ENCODE measurements at places on chromosomes 2 and 18. TPM values are rescaled to one million over a fixed set of nuclear protein-coding genes. Genes with fewer than 3 reads are reported as not detected.
A peak's percentile ranks its signal among the peaks of the same experiment; 100 is the strongest.

- DNase-seq, result no peak
Measured at GRCh38 chr2:202196727-202197126, 41.7 kb downstream of the SUMO1 start.

DNA sequence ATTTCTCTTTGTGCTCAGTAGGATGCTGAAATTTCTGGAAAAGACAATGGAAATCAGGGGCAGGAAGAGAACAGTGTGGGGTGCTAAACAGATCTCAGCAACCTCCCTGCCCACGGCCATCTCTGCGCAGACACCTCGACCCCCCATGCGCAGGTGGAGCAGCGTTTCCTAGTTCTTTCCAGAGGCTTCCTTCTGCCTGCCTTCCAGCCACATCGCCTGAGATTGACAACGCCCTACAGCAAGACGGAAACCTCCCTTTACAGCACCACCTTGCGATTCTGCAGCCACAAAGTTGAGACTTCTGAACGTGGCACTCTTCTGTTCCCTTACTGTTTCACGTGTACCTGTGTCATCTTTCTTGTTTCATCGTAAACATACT, 31.4 kb upstream of the CASP8 start:
- no peak for DNase-seq

DNA sequence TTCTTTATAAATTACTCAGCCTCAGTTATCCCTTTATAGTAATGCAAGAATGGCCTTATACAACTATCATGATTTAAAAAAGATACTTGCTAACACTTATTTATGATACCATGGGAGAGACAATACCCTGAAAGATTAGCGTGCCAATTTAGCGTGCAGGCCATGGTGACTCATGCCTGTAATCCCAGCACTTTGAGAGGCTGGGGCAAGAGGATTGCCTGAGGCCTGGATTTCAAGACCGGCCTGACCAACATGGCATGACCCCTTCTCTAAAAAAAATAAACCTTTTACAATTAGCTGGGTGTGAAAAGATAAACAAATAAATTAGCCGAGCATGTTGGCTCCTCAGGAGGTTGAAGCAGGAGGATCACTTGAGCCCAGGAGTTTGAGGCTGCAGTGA, 493.4 kb upstream of the FSIP2 start:
- DNase-seq, result no peak

- DNase-seq, result no peak
Measured at GRCh38 chr18:39692367-39693015, 2126.9 kb upstream of the CELF4 start.

DNA sequence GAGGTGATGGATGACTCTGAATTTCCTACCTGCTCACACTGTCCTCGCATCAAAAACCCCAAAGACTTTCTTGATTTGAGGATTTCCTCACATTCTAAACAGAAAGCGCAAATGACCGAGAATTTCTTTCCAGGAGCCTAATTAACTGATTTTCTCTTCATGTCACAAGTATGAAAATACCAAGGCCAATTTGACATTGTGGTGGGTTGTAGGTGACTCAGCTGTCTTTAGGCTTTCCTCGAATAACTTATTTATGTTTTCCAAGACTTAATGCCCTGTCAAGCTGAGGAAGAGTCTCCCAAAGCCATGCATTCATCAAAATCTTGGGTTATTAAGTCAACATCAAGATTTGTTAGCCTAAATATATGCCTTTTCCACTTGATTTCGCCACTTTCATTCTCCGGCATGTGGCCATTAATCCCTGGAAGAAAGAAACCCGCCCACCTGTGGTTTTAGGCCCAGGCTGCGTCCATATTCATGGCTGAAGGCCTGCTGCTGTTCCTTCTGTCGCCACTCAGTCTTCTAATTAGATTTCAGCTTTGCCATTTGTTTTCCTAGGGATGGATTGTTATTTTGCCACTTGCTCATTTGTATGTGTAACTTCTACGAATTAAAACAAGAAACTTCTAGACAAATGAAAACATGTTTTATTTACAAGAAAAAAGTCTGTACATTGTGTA, 84.9 kb downstream of the ST6GAL2 start:
- DNase-seq, result no peak

GRCh38 chr2:15642815-15643500, 51.3 kb downstream of the DDX1 start:
- no peak for DNase-seq

- DNase-seq, result no peak
Measured at GRCh38 chr18:45009756-45010155, 329.1 kb downstream of the SETBP1 start.

- DNase-seq, result no peak
Measured at GRCh38 chr2:150136401-150136800, 351.1 kb downstream of the RND3 start.

GRCh38 chr18:22223254-22223964, 54.0 kb downstream of the GATA6 start:
- DNase-seq, result peak; percentile 47

GRCh38 chr2:20666304-20667150, at the start of gene GDF7:
GDF7 (plus strand) TSS chr2:20667144; CDS start chr2:20667240, 96 bp downstream.
- DNase-seq, result peak; percentile 64

The PSMA8 gene
- not detected for polyA plus RNA-seq

- no peak for DNase-seq
Measured at GRCh38 chr2:130346741-130347066, 4.0 kb downstream of the IMP4 start.

DNA sequence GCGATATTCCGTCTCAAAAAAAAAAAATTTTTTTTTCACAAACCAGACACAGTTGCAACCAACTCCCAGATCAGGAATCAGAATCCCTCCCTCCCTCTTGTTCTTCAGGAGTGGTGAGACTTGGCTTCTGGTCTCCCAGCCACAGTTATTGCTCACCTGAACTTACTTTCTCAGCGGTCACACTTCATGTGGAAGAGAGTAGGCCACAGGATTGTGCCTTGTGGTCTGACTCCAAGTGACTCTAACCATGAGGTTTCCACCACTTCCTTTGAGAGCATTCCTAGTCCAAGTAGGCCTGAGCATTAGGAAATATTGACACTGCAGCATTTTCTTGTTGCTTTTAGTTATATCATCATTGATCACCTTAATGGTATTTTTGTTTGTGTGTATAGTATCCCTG, 12.1 kb downstream of the FMNL2 start:
- no peak for DNase-seq

DNA sequence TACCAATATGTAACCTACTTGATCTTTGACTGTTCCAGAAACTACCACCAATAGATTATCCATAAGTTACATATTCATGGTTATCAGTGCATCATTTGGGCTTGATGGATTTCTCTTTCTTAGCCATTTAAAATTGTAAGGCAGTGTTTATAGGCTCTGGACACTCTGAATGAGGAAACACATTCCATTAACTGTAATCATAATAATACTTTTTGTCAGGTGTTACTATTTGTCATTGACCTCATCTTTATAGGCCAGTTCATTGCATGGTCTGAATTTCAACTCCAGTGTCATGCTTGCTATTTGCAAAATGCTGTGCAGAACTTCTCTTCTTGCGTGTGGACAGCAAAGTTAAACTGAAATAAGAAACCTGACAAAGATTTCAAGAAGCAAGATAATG, 1340.2 kb upstream of the ZEB2 start:
- no peak for DNase-seq

GRCh38 chr18:47263430-47264307, 12.2 kb upstream of the SKOR2 start:
- no peak for DNase-seq

The RTKN gene
- 63.4 TPM for polyA plus RNA-seq

- DNase-seq, result no peak
Measured at GRCh38 chr2:38723173-38723572, 28.0 kb downstream of the SRSF7 start.

The PROKR1 gene
- 0.02 TPM for polyA plus RNA-seq

The KIF1A gene
- 62.9 TPM for polyA plus RNA-seq

The ALPP gene
- not detected for polyA plus RNA-seq

DNA sequence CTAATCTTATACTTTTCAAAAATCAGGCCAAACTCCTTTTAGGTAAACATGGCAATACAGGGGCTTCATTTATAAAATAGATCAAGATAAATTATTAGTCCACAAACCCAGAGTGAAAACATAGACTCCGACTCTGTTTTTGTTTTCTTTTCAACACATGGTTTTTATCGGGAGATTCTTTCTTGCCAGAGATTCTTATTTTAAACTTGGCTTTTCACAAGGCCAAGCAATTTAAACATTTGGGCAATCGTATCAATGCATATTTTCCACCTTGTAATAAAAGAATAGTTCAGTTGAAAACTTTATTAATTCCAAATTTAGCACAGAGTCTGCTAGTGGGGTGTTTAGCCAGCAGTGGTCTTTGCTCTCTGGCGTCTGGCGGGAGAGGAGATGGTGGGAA, 71.9 kb downstream of the SOX11 start:
- no peak for DNase-seq

The GALNT1 gene
- 12.5 TPM for polyA plus RNA-seq

- no peak for DNase-seq
Measured at GRCh38 chr2:20650393-20650876, 463 bp downstream of the HS1BP3 start.

GRCh38 chr2:48531141-48531648, 1.2 kb downstream of the STON1 start:
- no peak for DNase-seq

DNA sequence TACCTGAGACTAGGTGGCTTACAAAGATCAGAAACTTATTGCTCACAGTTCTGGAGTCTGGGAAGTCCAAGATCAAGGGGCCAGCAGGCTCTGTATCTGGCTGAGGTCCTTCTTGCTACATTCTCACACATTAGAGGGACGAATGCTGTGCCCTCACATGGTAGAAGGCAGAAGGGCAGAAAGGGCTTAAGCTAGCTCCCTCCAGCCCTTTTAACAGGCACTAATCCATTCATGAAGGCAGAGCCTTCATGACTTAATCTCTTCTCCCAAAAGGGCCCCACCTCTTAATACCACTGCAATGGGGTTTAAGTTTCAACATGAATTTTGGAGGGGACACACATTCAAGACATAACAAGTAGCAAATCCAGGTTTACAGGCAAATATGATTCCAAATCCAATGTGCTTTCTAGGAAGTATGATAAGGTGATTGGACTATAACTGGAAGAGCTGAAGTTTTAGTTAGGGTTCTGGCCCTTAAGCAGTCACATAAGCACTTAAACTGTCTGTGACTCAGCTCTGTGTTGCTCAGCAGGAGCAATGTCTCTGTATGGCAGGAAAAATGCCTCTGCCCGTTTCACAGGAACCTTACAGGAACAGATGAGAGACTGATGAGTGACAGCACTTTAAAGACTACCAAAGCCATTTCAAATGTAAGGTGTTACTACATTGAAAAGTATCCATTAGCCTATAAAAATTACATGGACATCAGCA, 119.6 kb upstream of the PTPRM start:
- DNase-seq, result no peak

DNA sequence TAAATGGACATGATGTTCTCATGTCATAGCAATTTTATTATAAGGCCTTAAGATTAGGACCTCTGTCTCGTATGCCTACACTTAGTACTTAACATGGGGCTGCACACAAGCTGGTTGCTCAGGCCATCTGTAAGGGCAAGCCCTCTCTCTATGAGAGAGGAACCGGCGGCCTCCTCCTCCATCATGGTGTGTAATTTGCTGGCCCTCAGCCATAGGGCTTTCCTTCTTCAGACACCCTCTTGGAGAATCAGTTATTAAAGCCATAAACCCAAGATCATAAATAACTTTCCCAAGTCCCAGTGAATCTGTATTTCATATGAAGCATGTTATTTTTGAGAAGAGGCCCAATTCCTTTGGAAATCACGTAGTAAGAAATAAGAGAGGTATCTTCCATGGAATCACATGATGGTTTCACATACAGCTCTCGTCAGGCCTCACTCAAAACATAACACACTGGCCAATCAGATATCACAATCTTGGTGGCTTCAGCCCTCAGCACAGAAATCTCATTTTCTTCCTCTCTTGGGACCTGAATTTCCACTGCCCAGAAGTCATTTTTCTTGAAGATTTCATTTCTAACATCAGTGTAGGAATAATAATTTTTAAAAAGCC, 92.6 kb downstream of the RDH14 start:
- no peak for DNase-seq

- no peak for DNase-seq
Measured at GRCh38 chr18:66792466-66792865, 188.6 kb upstream of the CDH19 start.

GRCh38 chr2:148726228-148726627, 81.7 kb downstream of the EPC2 start:
- no peak for DNase-seq

The CAPG gene
- polyA plus RNA-seq, result 37.6 TPM

- DNase-seq, result no peak
Measured at GRCh38 chr2:55556809-55557208, 37.3 kb downstream of the CFAP36 start.

DNA sequence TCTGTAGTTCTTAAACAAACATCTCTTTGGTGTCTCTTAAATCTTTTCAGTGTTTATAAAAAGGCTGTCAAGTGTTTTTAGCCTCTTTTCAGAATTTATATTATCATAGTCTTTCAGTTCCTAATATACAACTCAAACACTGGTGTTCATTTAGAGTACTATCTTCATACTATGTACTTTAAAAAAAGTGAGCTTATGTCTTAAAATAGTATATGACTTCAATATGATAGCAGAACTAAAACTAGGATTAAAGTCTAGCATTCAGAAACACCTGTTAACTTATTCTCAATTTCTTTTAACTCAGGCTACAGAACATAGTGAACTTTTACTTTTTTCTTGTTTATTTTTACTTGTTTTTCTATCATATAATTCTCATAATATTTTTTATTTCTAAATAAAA, 14.7 kb upstream of the IKZF2 start:
- no peak for DNase-seq

- DNase-seq, result no peak
Measured at GRCh38 chr18:48680339-48681250, 141.8 kb downstream of the CTIF start.

DNA sequence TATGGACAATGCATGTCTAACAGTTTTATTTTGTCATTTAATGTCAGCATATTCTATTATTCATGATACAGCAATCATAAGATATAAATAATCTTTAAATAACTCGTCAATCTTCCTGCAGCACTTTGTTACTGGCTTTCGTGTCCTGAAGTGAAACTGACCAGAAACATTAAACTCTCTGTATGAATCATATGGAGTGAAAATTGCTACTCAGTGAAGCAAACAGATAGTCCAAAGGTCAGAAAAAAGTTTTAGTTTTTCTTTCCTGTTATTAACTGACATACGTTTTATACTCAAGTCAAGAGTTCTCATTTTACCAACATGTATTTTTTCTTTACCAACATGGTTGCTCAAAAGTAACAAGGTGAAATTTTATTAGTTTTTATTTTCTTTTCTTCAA, 106.8 kb upstream of the GALNT5 start:
- no peak for DNase-seq

The CNTNAP5 gene
- 0.40 TPM for polyA plus RNA-seq
